ENCODE measurements at places on chromosomes 5 and 9.

- no peaks in the 10 kb centered on the region for H3K4me1 ChIP-seq
- no peak overlapping the region for H3K27ac ChIP-seq
- no peaks in the 10 kb centered on the region for H3K27me3 ChIP-seq
- no peak for DNase-seq
These were observed 30.8 kb downstream of the IPPK start for GRCh38 chr9:92639124-92639523.

GRCh38 chr9:26786564-26786963 lies 106.0 kb downstream of the CAAP1 start:
- H3K4me3 ChIP-seq, result no peak overlapping the region
- H3K4me1 ChIP-seq, result no peaks in the 10 kb centered on the region
- H3K27ac ChIP-seq, result no peak overlapping the region
- no peak for DNase-seq

GRCh38 chr5:90483206-90483605 lies 8.5 kb downstream of the POLR3G start:
- DNase-seq, result no peak
- H3K4me1 ChIP-seq, result no peaks in the 10 kb centered on the region
- H3K27me3 ChIP-seq, result no peaks in the 10 kb centered on the region
- no peak overlapping the region for H3K4me3 ChIP-seq
- H3K27ac ChIP-seq, result no peak overlapping the region

- H3K4me1 ChIP-seq, result no peaks in the 10 kb centered on the region
- no peak overlapping the region for H3K4me3 ChIP-seq
- no peaks in the 10 kb centered on the region for H3K27me3 ChIP-seq
- no peak for DNase-seq
- no peak overlapping the region for H3K27ac ChIP-seq
- no peaks in the 10 kb centered on the region for H3K36me3 ChIP-seq
These were observed 165.8 kb upstream of the ANKH start for GRCh38 chr5:15037247-15037908.

GRCh38 chr5:6718718-6719117 lies 5.5 kb downstream of the TENT4A start:
- H3K4me1 ChIP-seq, result peaks cover 24% of the 10 kb centered on the region
- H3K27ac ChIP-seq, result no peak overlapping the region
- no peak overlapping the region for H3K4me3 ChIP-seq

DNA sequence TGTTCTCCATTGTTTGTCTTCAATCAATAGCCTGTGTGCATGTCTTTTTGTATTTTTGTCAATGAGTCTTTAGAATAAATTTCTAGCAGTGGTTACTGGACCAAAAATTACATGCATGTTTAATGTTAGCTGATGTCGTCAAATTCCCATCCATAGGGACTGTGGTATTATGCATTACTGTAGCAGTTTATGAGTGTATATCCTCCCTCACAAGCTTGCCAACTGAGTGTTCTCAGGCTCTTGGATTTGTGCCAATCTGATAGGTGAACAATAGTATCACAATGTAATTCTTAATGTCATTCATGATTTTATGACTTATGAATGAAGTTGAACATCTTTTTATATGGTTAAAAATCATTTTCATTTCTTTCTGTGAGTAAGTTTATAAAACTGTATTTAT lies 13.0 kb downstream of the SNX24 start:
- H3K27me3 ChIP-seq, result no peaks in the 10 kb centered on the region
- H3K27ac ChIP-seq, result no peak overlapping the region
- no peak for DNase-seq
- no peak overlapping the region for H3K4me3 ChIP-seq

DNA sequence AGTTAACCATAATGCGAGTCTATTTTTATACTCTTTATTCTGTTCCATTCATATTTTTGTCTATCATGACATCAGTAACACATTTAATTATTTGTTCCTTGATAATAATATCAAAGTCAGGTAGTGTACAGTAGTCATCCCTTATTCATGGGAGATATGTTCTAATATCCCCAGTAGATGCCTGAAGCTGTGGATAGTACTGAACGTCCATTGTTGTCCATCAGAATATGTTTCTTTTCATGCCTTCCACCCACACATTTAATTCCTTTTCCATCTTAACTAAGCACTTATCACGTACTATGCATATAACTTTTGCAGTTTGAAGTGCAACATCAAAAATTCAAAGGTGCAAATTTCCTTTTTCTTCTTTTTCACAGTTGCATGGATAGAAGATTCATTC lies 53.6 kb downstream of the FER start:
- H3K36me3 ChIP-seq, result peaks cover 10% of the 10 kb centered on the region
- H3K4me1 ChIP-seq, result no peaks in the 10 kb centered on the region
- no peak overlapping the region for H3K4me3 ChIP-seq
- no peak for DNase-seq
- H3K27me3 ChIP-seq, result no peaks in the 10 kb centered on the region
